ENCODE measurements at places on chromosomes 13 and 19.

DNA sequence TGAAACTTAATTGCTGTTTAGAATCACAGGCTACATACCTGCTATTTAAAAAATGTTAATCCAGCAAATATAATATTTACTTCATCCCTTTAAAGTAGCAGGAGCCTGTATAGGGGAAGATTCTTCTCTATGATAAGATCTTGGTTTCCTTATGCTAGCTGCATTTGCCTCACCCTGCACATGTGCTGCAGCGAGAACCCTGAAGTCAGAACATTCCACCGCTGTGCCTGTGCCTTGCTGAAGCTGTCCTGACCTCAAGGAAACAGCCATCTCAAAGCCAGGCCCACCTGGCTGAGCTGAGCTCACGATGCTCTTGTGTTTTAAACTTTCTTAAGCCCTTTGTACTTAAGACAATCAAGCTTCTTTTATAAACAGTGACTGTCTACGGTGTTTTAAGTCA is 355.0 kb upstream of the PCDH20 start:
- no peak overlapping the region for H3K27ac ChIP-seq
- H3K4me1 ChIP-seq = no peaks in the 10 kb centered on the region
- H3K36me3 ChIP-seq = no peaks in the 10 kb centered on the region
- DNase-seq = no peak

GRCh38 chr13:35211949-35212348 is 264.5 kb downstream of the MAB21L1 start:
- no peaks in the 10 kb centered on the region for H3K4me1 ChIP-seq
- H3K27ac ChIP-seq = no peak overlapping the region
- H3K36me3 ChIP-seq = no peaks in the 10 kb centered on the region
- no peak for DNase-seq
- no peaks in the 10 kb centered on the region for H3K27me3 ChIP-seq

GRCh38 chr13:60397704-60398378 is 821 bp downstream of the TDRD3 start:
- H3K4me3 ChIP-seq = peak overlapping the region; percentile 88
- peak; percentile 70 for DNase-seq
- H3K27ac ChIP-seq = peak overlapping the region; percentile 92
- peaks cover 14% of the 10 kb centered on the region for H3K4me1 ChIP-seq
- H3K27me3 ChIP-seq = no peaks in the 10 kb centered on the region

DNA sequence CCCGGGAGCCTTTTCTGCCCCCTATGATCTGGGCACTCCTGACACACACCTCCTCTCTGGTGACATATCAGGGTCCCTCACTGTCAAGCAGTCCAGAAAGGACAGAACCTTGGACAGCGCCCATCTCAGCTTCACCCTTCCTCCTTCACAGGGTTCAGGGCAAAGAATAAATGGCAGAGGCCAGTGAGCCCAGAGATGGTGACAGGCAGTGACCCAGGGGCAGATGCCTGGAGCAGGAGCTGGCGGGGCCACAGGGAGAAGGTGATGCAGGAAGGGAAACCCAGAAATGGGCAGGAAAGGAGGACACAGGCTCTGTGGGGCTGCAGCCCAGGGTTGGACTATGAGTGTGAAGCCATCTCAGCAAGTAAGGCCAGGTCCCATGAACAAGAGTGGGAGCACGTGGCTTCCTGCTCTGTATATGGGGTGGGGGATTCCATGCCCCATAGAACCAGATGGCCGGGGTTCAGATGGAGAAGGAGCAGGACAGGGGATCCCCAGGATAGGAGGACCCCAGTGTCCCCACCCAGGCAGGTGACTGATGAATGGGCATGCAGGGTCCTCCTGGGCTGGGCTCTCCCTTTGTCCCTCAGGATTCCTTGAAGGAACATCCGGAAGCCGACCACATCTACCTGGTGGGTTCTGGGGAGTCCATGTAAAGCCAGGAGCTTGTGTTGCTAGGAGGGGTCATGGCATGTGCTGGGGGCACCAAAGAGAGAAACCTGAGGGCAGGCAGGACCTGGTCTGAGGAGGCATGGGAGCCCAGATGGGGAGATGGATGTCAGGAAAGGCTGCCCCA is 8.5 kb upstream of the CEACAM7 start:
- no peak overlapping the region for H3K27ac ChIP-seq
- DNase-seq = no peak
- peaks cover 3% of the 10 kb centered on the region for H3K4me1 ChIP-seq
- H3K4me3 ChIP-seq = no peak overlapping the region
- H3K27me3 ChIP-seq = peaks cover 5% of the 10 kb centered on the region

DNA sequence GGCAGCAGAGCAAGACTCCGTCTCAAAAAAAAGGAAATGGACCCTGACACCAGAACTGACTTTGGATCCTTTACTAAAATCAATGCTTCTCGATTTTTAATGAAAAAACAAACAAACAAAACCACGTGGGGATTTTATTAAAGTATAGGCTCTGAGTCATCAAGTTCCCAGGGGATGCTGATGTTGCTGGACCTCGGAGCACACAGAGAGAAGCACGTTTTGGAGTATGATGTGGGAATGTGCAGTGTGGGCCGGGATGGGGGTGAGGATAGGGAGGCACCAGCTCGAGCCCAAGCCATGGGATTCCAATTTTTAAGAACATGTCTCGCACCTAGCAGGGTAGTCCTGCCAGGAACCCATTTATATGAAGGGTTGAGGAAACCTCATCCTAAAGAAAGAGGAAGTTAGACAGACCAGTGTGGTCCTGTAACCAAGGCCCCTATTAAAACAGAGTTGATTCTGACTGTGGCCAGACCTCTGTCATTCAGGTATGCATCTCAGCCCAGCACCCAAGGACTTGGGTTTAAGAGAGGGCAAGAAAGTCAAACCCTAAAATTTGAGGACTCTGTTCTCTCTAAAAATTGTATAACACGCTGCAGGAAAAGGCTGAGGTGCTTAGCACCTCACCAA is 6.4 kb downstream of the FLT1 start:
- H3K27me3 ChIP-seq = peaks cover 18% of the 10 kb centered on the region
- no peak for DNase-seq
- no peak overlapping the region for H3K4me3 ChIP-seq
- no peaks in the 10 kb centered on the region for H3K4me1 ChIP-seq
- no peaks in the 10 kb centered on the region for H3K36me3 ChIP-seq

DNA sequence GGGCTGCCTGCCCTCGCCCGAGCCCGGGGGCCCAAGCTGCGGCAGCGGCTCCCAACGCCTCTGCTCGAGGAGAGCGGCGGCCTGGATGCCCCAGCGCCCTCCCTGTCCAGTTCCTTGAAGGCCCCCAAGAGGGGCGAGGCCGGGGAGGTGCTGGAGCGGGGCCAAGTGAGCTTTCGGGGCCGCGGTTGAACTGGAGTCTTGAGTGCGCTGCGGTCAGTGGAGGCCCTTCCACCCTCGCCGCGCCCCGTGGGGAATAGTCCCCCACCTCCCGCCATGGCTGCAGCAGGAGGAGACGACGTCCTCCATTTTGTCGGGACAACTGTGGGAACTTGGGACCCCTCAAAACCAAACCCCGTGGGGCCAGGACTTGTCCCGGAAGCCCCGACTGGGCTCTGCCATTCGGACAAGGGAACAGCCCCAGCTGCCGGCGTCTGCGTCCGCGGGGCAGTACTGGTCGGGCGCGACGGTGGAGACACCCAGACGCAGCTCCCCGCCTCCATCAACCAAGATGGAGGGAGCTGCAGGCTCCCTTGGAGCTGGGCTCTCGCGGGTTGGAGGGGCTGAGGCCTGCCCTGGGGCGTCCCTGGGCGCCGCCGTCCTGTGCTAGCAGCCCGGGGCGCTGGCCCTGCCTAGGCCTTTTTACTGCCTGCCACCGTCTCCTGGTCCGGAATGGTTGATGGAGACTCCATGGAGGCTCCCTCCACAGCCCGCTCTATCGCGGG is 736 bp upstream of the ZMYM5 start:
- H3K27me3 ChIP-seq = no peaks in the 10 kb centered on the region
- peak overlapping the region; percentile 81 for H3K4me3 ChIP-seq
- DNase-seq = peak; percentile 79
- peaks cover 6% of the 10 kb centered on the region for H3K4me1 ChIP-seq

- H3K27me3 ChIP-seq = no peaks in the 10 kb centered on the region
- H3K27ac ChIP-seq = no peak overlapping the region
- H3K36me3 ChIP-seq = peaks cover 3% of the 10 kb centered on the region
- H3K4me3 ChIP-seq = no peak overlapping the region
- no peak for DNase-seq
Observed at GRCh38 chr19:655691-656090, 7.3 kb downstream of the RNF126 start.

- H3K36me3 ChIP-seq = no peaks in the 10 kb centered on the region
- H3K4me3 ChIP-seq = no peak overlapping the region
- H3K27me3 ChIP-seq = peaks cover 3% of the 10 kb centered on the region
- no peak overlapping the region for H3K27ac ChIP-seq
- no peak for DNase-seq
- H3K4me1 ChIP-seq = no peaks in the 10 kb centered on the region
Observed at GRCh38 chr19:45933759-45934158, 19.2 kb upstream of the NANOS2 start.

DNA sequence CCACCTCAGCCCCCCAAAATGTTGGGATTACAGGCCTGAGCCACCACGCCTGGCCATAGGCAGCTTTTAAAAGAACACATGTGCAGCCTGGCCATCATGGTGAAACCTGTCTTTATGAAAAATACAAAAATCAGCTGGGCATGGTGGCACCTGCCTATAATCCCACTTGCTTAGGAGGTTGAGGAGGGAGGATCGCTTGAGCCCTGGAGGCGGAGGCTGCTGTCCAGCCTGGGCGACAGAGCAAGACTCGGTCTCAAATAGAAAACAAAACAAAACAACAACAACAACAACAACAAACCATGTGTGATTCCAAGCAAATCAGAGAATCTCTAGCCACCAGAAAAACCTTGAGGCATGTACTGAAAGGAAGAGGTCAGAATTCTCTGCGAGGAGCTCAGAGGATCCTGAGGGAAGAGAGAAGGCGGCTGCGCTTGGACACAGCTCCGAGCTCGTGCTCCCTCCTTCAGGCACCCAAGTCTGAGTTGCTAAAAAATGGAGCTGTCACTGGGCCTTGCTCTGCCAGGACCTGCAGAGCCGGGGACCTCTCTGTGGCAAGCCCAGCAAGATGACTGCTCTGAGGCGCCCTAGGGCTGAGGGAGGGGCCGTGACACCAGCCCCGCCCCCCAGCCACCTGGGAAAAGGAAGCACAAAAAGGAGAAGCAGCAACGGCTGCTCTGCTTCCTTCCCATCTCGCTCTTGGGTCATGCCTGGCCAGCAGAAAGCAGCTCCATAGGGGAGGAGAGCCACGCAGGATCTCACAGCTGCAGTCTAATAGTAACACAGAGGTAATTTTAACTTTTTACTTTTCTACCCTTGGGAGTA is at the start of gene ARL11:
TSS of gene ARL11 (plus strand) at position 677 of the 822 bp plus-strand sequence. CDS start 1,941 bp downstream, outside the sequence.
- H3K27ac ChIP-seq = peak within 1 kb of the TSS; percentile 5
- no peak within 1 kb of the TSS for H3K4me3 ChIP-seq
- peaks cover 8% of the 10 kb centered on the region for H3K4me1 ChIP-seq
- no peaks in the 10 kb centered on the region for H3K36me3 ChIP-seq
- DNase-seq = peak; percentile 47

DNA sequence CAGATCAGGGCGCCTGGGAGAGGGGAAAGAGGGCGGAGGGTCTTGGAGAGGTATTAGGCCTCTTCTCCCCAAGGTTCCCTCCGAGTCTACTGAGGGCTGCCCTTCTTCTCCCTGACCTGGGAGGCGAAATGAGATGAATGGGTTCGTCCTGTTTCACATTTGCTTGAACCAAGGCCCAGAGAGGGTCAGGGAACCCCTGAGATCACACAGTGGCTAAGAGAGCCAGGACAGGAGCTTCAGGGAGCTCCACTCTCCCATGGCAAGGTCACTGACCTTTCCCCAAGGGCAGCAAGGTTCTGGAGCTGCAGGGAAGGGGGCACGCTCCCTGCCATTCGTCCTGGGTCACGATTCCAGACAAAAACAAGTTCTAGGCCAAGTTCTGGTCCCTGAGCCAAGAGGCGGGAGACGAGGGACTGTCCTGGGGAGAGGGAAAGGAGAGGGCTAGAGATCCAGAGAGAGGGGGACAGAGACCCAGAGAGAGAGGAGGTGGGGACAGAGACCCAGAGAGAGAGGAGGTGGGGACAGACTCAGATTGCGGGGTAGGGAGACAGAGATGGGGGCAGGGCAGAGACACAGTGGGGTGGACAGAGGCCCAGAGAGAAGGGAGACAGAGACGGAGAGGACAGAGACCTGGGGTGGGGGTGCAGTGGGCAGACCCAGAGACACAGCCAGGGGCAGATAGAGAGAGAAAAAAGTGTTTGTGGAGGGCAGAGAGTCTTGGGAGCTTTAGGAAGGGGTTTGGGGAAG is 541 bp downstream of the ASPDH start:
- H3K4me3 ChIP-seq = peak overlapping the region; percentile 77
- H3K27me3 ChIP-seq = no peaks in the 10 kb centered on the region
- peaks cover 12% of the 10 kb centered on the region for H3K4me1 ChIP-seq
- H3K36me3 ChIP-seq = no peaks in the 10 kb centered on the region
- peak overlapping the region; percentile 81 for H3K27ac ChIP-seq
- DNase-seq = no peak

- H3K27ac ChIP-seq = no peak overlapping the region
- H3K4me1 ChIP-seq = peaks cover 18% of the 10 kb centered on the region
- DNase-seq = no peak
- H3K4me3 ChIP-seq = no peak overlapping the region
Observed at GRCh38 chr13:27968316-27969081, 616 bp downstream of the CDX2 start.

DNA sequence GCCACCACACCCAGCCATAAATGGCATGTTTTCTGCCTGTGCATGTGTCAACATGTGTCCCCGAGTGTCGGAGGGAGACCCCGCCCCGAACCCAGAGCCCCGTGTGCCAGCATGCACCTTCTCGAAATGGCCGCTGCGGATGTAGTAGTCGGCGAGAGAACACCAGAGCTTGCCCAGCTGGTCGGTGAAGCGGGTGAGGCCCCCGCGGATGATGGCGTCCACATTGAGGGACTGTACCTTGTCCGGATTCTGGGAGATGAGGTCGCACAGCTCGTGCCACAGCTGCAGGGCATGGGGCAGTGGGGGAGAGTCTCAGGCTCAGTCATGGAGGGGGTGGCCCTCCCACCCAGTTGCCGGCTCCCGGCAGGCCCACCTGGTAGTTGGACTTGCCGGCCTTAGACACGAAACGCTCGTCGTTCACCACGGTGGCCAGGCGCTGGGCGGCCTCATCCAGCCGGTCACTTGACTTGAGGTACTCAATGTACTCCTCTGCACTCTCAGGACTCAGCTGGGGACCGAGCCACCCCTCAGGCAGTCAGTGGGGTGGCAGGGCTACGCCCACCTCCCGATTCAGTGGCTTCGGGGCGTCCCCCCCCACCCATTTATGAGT is 3.5 kb downstream of the XAB2 start:
- H3K4me3 ChIP-seq = no peak overlapping the region
- H3K4me1 ChIP-seq = peaks cover 23% of the 10 kb centered on the region
- no peak overlapping the region for H3K27ac ChIP-seq
- DNase-seq = no peak
- H3K27me3 ChIP-seq = no peaks in the 10 kb centered on the region

Data from liver (tissue), 10 donors.